ENCODE measurements at places on chromosomes 1 and 21.

- DNase-seq, result peak; percentile 71
Measured at GRCh38 chr1:201562257-201562656, 23.3 kb downstream of the NAV1 start.

- no peak for DNase-seq
Measured at GRCh38 chr1:206684478-206685333, at the start of gene MAPKAPK2. MAPKAPK2 (plus strand) TSS chr1:206684905; CDS start chr1:206685230, 325 bp downstream.

DNA sequence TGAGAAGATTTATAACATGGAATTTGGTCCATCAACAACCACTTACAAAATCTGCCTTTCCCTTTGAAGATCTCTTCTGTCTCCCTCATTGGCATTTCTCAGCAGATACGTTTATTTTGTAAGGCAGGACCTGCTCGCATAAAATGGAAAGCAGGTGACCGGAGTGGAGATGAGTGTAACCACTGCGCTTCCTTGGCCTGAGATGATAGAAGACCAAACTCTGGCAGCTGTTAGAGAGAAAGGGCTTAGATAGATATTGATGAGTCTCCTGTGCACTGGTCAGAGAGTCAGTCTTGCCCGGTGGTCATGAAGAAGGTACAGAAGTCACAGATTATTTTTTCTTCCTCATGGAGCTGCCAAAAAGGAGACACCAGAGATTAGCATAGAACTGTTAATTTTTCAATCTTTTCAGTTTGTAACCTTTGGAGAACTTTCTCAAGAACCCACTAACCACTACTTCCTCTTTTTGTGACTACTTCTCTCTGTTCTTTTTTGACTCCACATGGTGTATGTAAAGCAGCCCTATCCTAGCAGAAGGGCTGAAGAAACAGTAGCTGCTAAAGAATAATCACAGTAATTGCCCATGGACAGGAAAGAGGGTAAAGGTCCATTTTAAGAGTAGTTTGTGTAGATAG, 47.6 kb downstream of the FCRL3 start:
- DNase-seq, result no peak

DNA sequence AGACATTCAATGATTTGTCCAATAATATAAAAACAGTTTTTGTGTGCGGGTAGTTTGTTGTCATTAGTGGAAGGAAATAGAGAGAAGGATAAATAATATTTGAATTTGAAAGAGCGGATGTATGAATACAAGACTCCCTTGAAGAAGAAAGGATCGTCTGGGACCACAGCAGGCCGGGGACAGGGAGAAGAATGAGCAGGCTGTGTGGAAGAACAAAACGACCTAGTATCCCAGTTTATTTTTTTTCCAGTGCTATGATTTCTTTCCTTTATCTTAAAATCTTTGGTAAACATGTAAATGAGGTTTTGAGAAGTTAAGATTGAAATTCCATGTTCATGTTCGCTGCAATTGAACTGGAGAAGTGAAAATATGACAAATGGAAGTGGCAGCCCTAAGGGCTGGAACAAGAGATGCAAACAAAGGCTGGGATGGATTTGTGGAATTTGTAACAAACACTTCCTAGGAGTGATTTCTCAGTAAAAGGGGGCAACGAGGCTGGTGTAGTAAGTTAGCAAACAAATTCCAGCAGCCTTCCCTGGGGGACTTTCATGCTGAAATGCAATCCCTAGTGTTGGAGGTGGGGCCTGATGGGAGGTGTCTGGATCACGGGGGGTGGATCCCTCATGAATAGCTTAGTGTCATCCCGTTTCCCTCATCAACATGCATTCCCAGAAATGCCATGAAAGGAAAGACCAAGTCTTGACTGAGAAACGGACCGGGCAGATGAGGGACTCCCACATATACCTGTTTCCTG, 10.2 kb upstream of the IFI16 start:
- DNase-seq, result peak; percentile 92

DNA sequence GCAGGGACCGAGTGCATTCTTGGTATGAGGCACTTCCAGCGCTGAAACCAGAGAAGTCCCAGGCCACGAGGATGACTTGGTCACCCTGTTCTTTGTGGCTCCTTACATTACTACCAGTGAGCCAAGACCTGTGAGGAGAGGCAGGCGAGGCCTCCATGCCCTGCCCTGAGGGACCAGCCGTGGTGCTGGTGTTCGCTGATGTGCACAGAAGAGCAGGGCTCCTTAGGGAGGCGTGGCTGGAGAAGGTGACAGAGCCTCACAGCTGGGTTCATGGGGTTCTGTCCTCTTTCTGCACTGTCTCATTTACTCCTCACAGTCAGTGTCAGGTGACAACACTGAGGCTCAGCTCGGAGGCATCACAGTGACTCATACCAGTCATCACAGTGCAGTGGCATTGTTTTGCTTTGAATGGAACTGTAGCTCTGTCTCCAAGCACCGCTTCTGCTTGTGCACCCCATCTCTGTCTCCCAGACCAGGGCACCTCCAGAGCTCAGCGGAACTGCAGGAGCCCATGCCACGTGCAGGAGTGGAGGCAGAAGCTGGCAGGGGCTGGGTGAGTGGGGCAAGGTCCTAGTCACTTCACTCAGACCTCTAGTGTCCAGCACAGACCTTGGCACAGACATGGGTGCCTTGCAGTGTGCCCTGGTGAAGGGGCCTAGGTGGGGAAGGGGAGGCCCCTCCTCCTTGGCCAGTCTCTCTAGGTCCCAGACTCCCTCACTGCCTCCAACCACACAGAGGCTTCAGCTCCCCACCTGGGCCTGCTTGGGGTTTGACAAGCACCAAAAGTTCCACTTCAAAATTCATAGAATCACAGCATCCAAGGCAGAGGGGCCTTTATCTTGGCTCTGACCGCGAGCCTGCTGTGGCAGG, 310.9 kb downstream of the MATN1 start:
- peak; percentile 14 for DNase-seq

Data from brain microvascular endothelial cell (primary cell).